Naive thymus-derived CD8-positive, alpha-beta T cell (primary cell): ENCODE measurements at places on chromosomes 3 and 15. TPM values are rescaled to one million over a fixed set of nuclear protein-coding genes. Genes with fewer than 3 reads are reported as not detected.

Gene TMA7
- total RNA-seq = 291 TPM

Gene CFAP100
- not detected for total RNA-seq

DNA sequence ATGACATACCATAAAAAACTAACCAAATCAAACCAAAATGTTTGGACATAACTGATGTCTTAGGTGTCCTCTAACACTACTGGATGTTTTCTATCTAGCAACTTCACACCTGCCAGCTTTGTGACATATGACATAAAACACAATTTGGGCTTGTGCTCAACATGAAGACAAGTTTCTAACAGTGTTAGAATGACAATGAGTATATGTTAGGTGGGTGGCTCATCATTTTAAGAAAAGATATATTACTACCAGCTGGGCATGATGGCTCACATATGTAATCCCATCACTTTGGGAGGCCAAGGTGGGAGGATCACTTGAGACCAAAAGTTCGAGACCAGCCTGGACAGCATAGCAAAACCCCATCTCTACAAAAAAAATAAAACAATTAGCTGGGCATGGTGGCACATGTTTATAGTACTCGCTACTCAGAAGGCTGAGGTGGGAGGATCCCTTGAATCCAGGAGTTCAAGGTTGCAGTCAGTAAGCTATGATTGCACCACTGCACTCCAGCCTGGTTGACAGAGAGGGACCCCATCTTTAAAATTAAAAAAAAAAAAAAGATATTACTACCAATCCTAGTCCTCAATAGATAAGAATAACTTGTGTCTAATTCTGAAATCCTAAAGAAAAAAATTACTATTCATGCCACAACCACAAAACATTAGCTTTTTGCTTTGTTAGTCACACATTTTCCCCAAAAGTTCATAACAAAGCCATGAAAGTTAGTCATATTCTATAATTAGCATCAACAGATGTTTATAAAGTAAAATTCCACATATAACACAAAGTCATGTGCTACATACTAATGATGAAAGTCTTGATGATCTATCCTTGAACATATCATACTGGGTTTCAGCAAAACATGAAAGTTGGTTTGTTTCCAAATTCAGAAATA lies 59.9 kb downstream of the LRRFIP2 start:
- DNase-seq = no peak
- H3K4me1 ChIP-seq = no peaks in the 10 kb centered on the region
- no peaks in the 10 kb centered on the region for H3K27me3 ChIP-seq
- no peak overlapping the region for H3K4me3 ChIP-seq
- H3K27ac ChIP-seq = no peak overlapping the region

Gene RLBP1
- not detected for total RNA-seq

Gene RHCG
- not detected for total RNA-seq
